ENCODE measurements at places on chromosomes 13 and 19.
A peak's percentile ranks its signal among the peaks of the same experiment; 100 is the strongest.

DNA sequence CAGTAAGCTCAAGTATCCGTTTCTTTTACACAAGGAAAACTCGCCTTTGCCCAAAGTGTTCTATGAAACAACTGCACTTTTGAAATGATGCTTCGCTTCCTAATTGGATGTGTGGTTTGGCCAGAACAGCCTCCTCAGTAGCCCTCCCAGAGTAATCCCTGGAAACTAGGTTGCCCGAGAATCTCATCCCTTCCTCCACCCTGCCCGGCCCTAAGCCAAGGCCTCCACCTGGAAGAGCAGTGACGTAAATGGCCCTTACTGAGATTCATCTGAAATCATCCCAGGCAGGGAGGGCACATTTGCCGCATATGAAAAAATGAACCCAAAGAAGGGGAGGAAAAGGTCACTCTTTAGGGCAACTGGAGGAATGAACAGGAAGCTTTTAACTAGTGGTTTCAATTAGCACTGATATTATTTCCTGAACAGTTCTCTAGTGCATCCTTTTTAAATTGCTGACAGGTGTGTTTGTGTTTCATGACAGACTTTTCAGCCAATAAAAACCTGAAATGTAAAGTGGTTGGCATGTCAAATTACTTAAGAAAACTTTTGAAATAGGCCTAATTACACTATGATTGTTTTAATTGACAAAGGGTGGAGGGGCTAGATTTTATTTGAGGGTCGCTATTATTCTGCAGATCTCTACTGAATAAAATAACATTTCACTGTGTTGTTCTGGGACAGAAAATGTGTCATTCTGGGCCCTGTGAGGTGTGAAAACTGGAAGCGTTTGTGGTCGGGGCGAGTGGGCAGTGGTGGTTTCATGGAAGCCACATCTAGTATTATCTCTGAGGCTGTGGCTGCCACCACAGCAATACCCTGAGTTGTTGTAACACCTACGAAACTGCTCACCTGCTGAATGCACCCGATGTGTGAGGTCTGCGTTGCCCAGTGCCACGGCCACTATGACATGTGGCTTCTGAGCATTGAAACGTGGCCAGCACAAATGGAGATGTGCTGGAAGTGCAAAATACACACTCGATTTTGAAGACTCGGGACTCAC is 112.1 kb downstream of the ZIC5 start:
- DNase-seq: no peak

DNA sequence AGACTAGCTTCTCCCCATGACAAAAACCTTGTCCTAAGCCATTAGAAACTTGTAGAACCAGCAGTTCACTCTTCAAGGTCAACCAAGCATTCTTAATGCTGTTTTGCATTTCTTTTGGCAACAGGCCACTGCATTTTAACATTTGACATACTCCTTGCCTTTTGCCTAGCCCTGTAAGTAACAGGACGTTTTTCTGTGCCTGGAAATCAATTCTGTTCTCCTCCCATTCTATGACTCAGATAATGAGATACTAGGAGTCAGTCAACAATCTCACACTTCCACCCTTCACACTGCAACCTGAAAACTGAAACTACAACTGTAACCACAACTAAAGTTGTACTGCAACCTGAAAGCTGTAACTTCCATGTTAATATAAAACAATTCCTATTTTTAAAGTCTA is 268.7 kb downstream of the MZT1 start:
- peak; percentile 67 for DNase-seq

DNA sequence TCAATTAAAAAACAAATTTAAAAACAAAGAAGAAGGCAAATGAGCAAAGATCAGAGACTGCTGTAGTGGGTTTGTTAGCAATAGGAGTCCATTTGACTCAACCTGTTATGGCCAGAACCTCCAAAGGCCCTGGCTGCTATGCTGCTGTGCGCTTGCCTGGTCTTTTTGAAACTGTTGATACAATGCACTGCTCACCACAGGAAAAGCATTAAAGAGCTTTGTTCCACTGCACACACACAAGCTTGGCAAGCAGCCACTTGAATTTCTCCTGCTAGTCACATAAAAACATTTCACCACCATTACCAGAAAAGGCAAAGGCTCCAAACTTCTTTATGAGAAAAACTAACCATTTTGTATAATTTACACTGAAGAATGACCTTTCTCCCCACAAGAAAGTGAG is 132.2 kb downstream of the FREM2 start:
- peak; percentile 26 for DNase-seq

GRCh38 chr13:107665926-107666458 is 549.3 kb downstream of the LIG4 start:
- no peak for DNase-seq

- DNase-seq: no peak
Measured at GRCh38 chr19:51701468-51702100, 8.5 kb downstream of the SPACA6 start.

- no peak for DNase-seq
Measured at GRCh38 chr13:33582121-33582520, 235.8 kb upstream of the RFC3 start.
